ENCODE measurements at places on chromosomes 1 and 21. TPM values are rescaled to one million over a fixed set of nuclear protein-coding genes. Genes with fewer than 3 reads are reported as not detected.

DNA sequence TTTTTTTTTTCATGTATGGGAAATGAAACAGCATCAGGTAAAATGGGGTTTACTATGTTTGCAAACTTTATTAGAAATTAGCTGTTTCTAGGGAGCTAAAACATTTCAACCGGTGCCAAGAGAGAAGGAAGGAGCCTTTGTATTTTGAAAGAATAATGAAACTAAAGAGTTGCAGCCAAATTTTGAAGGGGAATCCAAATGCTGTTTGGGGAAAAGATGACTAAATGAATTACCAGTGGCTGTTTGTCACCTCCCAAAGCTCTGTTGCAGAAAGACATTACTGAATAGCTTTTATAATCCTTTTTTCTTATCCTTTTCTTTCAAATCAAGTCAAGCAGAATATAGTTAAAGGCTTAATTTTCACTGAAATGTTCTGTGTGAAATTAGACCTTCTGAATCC, 591.3 kb upstream of the ADGRL2 start:
- no peak for DNase-seq

Gene SLC25A34
- total RNA-seq = 3.5 TPM

DNA sequence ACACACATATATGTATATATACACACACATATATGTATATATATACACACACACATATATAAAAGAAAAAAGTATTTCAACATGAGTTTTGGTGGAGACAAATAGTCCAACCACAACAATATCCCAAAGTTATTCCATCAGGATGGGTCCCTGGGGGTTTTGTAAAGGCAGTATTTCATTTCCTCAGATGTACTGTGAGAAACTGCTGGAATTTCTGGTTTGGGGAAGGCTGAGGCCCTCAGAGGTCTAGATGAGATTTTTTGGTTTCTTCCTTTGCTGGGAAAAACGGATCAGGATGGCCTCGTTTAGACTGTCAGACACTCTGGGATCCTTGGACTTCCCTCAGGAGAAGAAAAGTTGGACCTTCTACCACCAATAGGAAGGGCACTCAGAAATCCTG, 36.5 kb upstream of the TENT5B start:
- DNase-seq = no peak

DNA sequence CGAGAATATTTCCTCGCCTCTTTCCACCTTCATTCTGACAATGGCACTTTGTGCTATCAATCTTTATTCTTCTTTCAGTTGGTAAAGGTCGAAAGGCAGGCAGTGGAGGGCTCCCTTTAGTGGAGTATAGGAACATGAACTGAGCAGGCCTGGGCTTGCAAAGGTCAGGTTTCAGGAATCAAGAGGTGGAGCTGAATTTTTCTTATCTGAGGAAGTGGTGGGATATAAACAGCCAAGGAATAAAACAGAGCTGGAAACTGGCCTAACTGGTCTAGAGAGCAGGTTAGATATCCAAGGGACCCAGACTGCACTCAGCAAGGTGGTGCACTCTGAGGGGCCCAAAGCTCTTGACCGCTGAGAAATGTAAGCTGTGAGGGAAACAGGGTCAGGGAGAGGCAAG, 99.1 kb downstream of the PLA2G4A start:
- DNase-seq = no peak

- DNase-seq = no peak
Measured at GRCh38 chr1:12387641-12388040, 157.8 kb downstream of the VPS13D start.

- DNase-seq = no peak
Measured at GRCh38 chr1:238457610-238458009, 566.9 kb upstream of the ZP4 start.

DNA sequence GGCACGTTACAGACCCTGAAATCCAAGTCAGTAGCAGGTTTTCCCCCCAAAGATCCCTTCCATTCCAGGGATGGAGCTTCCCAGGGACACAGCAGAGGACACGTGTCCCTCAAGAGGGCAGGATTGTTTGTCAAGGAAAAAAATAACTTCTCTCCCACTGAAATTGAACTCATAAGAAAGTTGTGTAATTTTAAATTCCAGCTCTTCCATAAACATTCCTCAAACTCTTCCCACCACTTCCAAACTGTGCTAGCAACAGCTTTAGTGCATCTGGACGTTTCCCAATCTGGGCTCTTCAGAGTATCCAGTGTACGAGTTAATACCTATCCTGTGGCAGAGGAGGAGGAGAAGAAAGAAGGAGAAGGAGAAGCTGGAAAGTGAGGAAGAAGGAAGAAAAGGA, 79.6 kb downstream of the PSMG1 start:
- DNase-seq = no peak

GRCh38 chr1:52970149-52970548, 43.1 kb downstream of the SCP2 start:
- no peak for DNase-seq

GRCh38 chr1:40653851-40654537, 11.5 kb downstream of the RIMS3 start:
- DNase-seq = no peak

Gene CYP2J2
- 1.9 TPM for total RNA-seq

Gene MMP23B
- total RNA-seq = 2.7 TPM

DNA sequence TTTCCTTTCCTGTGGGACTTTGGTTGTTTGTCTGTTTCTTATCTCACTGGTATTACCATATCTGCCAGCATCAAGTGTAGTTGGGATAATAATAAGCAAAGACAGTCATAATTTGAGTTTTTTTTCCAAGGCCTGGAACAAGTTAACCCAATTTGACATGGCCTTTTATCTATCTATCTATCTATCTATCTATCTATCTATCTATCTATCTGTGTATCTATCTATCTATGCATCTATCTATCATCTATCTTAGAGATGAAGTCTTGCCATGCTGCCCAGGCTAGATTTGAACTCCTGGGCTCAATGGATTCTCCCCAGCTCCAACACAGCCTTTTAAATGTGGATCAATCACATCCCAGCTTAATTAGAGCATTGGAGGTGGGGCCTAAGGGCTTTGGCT, 174.1 kb upstream of the CSF3R start:
- DNase-seq = no peak

Gene LCK
- not detected for total RNA-seq

DNA sequence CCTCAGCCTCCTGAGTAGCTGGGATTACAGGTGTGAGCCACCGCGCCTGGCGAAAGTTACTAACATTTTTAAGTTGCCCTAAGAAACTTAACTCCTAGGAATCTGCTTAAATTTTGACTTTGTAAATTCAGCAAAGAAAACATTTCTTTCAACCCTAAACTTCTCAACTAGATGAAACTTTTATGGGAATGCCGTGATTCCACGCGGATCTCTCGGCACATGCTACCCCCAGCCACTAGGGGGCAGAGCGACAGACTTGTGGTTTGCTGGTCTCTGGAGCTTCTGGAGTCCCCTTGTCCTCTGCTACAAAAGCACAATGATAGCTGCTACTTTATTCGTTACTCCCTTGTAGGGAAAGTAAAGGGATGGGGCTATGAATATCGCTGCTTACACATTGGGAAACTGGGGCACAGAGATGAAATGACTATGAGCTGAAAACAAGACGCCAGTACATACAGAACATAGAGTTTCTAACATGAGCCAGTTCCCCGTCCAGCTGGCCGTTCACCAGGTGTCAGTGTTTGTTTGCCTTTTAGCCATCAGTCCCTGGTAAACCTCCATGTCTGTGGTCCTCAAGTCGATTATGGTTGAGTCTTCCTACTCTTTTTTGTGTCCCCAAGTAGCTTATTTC, 114.7 kb downstream of the PBX1 start:
- DNase-seq = no peak

DNA sequence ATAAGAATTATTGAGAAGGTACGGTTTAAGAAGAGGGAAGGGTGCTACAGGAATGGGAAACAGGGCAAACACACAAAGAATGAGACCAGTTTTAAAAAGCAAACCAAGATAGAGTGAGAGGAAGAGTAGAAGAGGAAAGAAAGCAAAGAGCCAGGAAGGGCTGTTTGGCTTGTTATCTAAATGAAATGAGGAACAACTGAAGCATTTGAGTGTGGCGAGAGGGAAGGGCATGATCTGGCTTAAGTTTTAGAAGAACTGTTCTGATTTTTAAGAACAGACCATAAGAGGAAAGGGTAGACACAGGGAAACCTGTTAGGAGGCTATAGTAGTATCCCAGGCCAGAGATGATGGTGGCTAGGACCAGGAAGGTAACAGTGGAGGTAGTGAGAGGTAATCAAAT, 73.8 kb downstream of the TUT4 start:
- DNase-seq = no peak

DNA sequence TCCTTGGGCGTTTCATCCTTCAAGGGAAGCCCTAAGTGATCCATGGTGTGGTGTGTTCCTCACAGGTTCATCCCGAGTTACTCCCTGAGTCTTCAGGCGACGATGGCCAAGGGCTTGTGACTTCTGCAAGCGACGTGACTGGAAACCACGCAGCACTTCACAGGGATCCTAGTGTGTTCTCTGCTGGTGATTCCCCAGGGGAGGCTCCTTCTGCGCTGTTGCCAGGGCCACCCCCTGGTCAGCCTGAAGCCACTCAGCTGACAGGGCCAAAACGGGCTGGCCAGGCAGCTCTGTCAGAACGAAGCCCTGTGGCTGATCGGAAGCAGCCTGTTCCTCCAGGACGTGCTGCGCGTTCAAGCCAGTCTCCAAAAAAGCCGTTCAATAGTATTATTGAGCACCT, 71.5 kb downstream of the VPS26C start:
- DNase-seq = no peak

Gene CSMD2
- total RNA-seq = 0.14 TPM

- no peak for DNase-seq
Measured at GRCh38 chr1:96059276-96059675, 662.3 kb upstream of the PTBP2 start.

DNA sequence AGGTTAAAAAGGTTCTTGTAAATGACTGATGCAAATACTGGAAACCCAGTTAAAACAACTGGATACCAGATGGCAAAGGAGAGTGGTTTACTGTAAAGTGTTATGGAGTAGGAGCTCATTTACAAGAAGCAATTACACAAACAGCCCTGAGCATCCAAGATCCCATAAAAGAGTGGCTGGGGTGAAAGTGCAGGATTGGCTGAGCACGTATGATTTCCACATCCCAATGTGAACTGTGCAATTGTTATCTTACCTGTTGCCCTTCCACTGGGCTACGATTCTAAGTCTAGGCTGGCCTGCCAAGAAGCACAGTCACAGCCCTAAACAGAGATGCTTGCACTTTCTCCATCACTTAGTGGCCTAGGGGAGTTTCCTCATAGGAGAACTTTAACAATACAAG, 277.6 kb upstream of the RUNX1 start:
- no peak for DNase-seq

DNA sequence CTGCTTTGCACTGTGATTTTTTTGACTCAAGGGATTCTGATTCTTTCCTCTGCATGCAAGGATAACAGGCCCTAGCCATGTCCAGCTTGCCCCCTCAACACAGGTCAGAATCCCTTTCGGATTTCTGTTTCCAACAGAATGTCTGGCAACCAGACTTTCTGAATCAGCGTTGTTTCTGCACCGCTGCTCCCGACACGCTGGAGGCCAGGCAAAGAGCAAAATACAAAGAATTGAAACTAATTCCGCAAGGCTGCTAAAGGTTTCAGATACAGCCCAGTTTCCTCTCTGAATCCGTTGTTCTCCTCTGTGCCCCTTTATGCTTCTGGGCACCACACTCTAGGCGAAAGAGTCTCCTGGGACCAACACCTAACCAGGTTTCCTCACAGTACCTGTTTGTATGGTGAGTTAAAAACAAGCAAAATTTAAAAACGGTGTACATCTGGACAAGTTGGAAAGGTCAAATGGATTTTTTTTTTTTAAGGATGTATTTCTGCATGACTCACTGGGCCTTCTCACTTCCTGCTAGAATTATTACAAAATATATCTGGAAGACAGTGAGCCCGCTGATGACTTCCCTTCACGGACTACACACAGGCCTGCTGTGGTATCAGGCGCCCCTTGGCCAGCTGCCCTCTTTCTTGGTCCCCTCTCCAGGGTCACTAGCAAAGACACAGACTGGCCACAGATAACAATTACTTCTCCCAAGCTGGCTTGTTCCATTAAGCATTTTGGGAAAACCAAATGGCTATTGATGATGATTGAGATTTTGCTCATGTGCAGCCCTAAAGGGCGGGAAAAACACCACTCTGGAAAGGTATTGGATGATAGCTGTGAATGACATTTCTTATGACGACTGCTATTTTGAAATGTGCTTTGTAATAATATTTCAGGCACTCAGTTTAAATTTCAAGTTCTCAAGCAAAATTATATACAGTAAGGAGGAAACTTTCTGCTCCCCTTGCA, 118.3 kb downstream of the TGFB2 start:
- no peak for DNase-seq

Gene RCSD1
- 0.16 TPM for total RNA-seq

- DNase-seq = no peak
Measured at GRCh38 chr1:229237320-229237719, 33.6 kb upstream of the RAB4A start.

DNA sequence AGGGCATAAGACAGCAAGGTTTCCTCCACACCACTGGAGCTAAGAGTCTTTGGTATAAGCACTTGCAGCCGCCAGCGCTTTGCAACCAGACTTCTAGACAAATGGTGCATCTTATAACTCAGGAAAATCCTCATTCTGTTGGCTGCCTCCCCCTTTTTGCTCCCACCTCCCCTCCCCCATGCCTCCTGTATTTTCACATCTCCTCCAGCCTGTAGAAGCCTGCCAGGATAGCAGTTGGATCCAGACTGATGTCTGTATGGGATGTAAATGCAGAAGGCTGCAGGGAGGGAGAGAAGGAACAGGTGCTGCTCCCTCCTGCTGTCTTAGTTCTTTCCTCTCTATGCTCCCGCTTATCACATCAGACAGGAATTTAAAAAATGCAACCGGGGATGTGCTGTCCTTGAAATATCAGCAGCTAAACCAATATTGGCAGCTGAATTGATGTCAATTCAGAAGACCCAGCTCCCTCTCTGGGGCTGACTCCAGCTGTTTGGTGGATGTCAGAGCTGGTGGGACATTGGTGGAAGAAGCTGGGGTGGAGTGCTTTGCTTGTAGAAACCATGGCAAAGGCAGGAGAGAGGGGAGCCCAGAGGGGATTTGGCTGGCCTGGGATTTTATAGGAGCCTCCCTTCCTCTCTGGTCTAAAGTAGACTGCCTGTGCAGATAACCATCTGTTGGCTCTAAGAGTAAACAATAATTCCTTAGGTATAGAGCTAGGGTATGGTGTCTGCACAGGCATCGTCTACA, 53.5 kb downstream of the NFASC start:
- DNase-seq = peak; percentile 97

Gene MYOG
- total RNA-seq = 538 TPM

DNA sequence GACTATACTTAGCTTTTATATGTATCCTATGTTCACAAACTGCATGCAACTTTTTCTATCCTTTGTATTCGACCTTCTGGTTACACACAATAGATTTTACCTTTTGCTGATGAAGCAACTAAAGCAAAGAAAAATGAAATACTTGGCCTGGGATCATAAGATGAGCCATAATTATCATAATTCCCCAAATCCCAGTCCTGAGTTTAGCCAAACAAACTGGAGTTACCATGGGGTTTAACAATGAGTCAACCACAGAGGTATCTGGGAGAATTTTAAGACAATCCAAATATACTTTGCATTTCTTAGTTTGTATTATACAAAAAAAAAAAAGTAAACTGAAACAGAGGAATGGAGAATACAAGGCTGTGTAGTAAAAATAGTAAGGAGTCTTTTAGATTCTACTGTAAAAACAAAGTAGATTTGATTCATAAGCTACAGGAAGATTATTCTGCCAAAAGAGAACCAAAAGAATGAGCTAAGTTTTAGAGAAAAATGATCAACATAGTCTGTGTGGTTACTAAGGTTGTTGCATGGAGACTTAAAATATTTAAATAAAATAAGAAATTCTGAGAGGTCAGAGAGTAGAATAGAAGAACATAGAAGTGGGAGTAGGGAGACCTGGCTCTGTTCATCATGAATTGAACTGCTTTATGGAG, 60.4 kb upstream of the GORAB start:
- no peak for DNase-seq
